NCI-H187 (cell line): ENCODE measurements at places on chromosomes 3 and 15.
A peak's percentile ranks its signal among the peaks of the same experiment; 100 is the strongest.

GRCh38 chr3:140386357-140387100, 291.3 kb upstream of the TRIM42 start:
- no peak for DNase-seq

GRCh38 chr3:168579010-168579409, 483.3 kb upstream of the GOLIM4 start:
- no peak for DNase-seq

DNA sequence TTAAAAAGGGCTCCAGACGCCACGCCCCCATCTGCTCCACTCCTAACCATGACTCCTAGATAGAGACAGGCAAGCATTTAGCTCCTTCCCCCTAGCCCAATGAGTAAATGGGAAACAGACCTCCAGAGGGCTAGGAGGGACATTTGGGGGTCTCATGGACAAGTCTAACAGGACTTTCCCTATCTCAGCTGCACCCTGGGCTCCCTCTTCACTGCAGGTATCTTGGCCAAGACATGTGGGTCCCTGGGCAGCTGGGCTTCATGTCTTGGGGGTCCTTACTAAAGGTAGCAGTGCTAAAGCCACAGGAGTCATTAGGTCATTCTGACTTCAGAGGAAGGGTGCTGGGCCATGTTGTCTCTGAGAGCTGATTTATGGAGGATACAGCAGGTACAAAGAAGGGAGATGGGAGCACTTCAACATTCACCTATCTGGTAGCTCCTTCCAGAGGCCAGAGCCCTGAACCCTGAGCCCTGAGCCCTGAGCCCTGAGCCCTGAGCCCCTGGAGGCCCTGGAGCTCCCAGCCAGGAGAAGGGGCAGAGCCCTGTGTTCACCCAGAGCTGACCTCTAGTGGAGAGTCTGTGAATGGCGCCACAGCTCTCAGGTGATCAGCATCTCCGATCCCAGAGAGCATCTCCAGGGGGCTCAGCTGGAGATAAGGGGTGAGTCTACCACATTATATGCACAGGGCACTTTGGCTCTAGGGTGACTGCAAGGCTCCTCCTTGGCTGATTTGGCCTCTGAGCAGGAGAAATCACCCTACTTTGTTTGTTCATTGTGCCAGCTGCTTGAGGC, 40.1 kb upstream of the EPHB1 start:
- DNase-seq, result no peak

- DNase-seq, result no peak
Observed at GRCh38 chr15:90872486-90873184, 4.2 kb downstream of the FURIN start.

GRCh38 chr3:167102071-167102470, 278.0 kb downstream of the ZBBX start:
- DNase-seq, result no peak

GRCh38 chr3:180693656-180694055, 14.4 kb upstream of the CCDC39 start:
- DNase-seq, result no peak

GRCh38 chr3:156509189-156510174, 45.4 kb downstream of the SSR3 start:
- DNase-seq, result peak; percentile 28

- no peak for DNase-seq
Observed at GRCh38 chr3:72702390-72702789, 145.9 kb downstream of the SHQ1 start.

- DNase-seq, result no peak
Observed at GRCh38 chr15:85872125-85872524, 77.4 kb upstream of the KLHL25 start.

GRCh38 chr3:4742359-4742758, 236.9 kb upstream of the BHLHE40 start:
- no peak for DNase-seq

DNA sequence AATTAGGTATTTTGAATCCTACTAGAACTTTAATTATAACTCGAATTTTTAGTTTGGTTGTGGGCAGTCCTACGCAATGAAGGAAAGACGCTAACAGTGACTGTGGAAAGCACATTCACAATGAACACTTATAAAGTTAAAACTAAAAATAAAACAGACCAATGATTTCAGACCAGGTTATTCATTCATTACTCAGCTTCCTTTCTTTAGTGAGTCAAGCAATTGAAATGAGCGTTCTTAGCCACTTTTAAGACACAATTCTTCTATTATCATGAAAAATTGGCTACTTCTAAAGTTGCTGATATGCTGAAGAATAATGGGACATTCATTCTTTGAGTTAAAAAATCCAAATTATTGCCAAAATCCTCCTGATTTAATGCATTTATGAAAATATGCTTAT, 66.0 kb upstream of the CMSS1 start:
- no peak for DNase-seq

- no peak for DNase-seq
Observed at GRCh38 chr3:98745718-98746117, 17.4 kb upstream of the ST3GAL6 start.

DNA sequence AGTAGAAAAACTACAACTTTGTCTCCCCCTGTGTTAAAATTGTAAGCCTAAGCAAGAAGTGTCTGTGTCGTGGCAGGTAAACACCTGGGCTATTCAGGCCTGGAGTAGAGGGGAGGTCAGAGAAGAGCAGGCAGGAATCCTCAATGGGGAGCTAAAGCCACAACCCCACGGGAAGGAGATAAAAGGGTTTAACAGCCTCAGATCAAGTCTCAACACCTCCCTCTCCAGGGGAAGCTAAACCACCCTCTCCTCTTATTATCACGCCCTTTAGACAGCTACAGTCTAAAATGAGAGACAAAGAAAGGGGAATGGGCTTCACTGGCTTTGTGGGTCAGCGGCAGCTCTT, 11.6 kb downstream of the ETV5 start:
- DNase-seq, result no peak

DNA sequence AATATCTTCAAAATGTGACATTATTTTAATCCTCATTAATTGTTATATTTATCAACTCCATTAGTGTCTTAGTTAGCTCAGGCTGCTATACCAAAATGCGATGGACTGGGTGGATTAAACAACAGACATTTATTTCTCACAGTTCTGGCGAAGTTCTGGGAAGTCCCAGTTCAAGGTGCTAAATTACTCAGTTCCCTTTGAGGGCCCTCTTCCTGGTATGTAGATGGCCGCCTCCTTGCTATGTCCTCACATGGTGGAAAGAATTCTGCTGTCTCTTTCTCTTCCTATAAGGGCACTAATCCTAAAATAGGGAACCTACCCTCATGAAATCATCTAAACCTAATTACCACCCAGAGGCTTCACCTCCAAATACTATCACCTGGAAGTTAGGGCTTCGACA, 38.8 kb upstream of the DUT start:
- DNase-seq, result no peak

DNA sequence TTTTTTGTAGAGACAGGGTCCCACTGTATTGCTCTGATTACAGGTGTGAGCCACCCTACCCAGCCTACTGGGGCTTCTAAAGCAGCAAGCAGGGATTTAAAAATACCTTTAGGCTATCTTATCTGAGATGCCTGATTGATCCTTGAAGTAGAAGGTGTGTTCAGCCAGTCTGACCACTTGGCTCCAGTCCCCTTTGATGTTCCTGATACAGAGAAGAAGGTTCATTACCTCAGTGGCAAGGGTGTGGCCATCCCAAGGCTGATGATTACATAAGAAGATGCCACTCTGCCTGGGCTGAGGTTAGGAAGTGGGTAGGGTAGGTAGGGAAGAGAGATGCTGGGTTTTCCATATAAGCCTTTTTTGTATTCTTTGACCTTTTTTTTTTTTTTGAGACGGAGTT, 11.2 kb upstream of the DCAF1 start:
- no peak for DNase-seq
